CD4-positive, alpha-beta T cell (primary cell): ENCODE measurements at places on chromosomes 11 and 22. TPM values are rescaled to one million over a fixed set of nuclear protein-coding genes. Genes with fewer than 3 reads are reported as not detected.

DNA sequence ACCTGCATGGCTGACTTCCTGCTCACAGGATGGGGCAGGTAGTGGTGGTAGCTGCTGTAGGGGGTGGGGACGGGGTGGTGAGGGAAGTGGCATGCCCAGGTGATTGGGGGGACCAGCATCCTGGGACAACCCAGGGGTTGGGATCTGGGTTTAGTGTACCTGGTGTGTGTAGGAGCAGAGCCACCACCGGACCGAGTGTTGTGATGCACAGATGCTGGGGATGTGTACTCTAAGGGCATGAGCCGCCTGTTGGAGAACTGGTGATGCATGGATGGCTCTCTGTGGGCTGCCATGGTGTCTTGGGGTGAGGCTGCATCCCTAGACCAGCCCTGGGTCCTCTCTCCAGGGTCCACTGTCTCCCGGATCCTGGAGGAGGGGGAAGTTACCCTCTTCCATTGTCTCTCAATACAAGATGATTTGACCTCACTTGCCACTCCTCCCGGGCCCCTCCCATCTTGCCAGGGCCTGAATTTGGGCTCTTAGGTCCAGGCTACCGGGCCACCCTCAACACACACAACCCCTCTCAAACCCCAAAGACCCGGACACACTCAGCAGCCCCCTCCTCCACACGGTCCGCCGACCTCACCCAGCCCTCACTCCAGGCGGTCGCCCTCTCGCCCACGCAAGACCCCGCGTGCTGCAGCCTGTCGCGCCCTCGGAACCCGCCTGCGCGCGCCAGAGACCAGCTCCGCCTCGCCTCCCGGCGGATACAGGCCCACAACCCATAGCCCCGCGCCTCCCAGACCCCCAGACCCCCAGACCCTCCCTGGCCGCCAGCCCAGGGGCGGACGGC lies 619 bp downstream of the LRRC75B start:
- DNase-seq = no peak

DNA sequence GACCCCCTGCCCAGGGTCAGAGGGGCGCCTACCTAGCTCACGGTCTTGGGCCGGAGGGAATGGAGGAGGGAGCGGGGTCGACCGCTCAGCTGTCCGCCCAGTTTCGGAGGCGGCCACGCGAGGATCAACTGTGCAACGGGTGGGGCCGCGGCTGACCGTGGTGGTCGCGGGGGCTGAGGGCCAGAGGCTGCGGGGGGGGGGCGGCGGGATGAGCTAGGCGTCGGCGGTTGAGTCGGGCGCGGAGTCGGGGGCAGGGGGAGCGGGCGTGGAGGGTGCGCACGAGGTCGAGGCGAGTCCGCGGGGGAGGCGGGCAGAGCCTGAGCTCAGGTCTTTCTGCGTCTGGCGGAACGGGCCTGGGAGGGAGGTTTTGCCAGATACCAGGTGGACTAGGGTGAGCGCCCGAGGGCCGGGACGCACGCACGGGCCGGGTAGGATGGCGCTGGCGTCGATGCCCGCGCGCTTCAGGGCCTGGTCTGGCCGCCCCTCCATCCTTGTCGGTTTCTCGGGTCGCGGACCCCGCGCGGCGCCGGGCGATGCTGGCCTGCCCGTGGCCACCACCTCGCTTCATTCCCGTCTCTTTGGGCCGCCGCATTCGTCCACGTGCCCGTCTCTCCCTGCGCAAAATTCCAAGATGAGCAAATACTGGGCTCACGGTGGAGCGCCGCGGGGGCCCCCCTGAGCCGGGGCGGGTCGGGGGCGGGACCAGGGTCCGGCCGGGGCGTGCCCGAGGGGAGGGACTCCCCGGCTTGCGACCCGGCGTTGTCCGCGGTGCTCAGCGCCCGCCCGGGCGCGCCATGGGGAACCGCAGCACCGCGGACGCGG lies at the start of gene DRD4:
DRD4 (plus strand) TSS at position 759 of the 822 bp plus-strand sequence; CDS start at position 795, 36 bp downstream.
- no peak for DNase-seq

DNA sequence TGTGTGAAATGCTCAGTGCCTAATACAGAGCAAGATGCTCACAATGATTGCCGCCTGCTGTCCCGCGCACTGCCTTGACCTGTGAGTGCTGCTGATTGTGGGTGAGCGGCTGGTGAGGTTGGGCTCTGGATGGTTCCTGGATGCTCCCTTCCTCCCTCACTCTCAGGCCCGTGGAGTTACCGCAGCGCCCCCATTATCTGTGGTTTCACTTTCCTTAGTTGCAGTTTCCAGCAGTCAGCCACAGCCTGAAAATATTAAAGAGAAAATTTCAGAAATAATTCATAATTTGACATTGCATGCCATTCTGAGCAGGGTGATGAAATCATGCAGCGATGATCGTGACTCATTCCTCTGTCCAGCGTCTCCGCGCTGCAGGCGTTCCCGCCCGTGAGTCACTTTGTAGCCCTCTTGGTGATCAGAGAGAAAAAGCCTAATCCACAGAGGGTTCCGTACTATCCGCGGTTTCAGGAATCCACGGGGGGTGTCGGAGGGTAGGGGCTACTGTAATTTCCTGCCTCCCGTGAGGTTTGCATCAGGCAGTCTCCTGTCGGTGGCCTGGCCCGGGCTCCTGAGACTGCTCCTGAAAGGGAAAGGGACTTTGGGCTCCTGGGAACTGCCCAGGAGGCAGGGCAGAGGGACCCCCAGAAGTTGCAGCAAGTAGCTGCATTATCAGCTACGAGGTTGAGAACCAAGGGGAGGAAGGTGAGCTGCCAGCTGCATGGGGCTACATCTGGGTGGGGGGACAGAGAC lies 10.6 kb downstream of the RPL3 start:
- DNase-seq = no peak

GRCh38 chr22:29096736-29097669 lies 24.2 kb downstream of the KREMEN1 start:
- DNase-seq = no peak

DNA sequence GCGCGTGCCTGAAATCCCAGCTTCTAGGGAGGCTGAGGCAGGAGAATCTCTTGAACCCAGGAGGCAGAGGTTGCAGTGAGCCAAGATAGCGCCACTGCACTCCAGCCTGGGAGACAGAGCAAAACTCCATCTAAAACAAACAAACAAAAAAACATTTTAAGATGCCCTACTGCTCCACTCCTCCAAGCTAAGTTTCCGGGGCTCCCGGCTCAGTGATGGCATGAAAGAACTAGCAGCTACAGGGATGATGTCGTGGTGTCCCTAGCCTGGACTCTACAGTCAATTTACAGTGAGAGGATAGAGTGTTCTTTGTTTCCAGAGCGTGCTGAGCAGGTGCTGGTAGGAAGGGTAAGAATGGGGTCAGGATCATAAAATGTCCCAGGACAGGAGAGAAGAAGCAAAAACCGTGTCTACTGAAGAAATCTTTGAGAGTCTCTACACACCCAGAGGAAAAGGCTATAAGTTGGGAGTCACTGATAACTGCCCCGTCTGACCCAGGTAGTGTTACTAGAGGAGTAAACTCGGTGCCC lies 1.2 kb upstream of the ZBTB3 start:
- DNase-seq = no peak

DNA sequence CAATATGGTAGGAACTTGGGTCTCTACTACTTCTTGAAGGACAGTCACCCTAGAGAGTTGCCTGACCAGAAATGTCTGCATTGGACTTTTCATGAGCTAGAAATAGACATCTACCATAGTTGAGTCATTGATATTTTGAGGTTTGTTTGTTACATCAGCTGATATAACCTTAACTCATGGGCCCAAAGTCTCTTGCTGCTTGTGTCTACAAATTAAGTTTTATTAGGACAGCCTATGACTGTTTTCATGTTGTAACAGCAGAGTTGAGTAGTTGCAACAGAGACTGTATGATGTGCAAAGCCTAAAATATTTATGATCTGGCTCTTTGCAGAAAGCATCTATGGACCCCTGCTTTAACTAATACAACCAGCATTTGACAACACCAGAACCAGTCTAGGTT lies 155.3 kb downstream of the MIAT start:
- no peak for DNase-seq

DNA sequence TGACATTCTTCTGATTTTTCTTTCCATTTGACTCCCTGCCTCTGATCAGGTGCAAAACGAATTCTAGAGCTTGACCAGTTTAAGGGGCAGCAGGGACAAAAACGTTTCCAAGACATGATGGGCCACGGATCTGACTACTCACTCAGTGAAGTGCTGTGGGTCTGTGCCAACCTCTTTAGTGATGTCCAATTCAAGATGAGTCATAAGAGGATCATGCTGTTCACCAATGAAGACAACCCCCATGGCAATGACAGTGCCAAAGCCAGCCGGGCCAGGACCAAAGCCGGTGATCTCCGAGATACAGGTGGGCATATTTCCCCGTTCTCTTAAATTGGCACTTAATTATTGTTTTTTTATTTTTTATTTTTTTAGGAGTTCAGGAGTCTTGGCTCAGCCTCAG lies 15.4 kb downstream of the XRCC6 start:
- DNase-seq = no peak

DNA sequence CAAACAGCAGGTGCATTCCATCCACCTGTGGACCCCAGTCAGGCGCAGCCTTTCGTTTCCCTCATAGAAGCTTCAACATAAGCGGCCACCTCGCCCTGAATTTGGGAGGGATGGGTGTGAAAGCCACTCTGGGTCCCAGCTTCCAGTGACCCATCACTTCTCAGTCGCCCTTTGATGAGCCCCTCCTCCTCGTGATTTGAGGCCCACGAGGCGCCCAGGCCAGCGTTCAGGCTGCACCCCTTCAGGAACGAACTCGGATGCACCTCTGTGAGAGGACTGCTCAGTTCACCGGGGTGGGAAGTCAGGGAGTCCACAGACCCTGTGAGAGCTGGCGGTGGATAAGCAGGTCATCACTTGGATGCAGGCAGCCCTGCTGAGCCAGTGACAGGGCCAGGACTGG lies 1118.2 kb downstream of the BRD1 start:
- no peak for DNase-seq

SIAE gene
- total RNA-seq = 5.6 TPM

PHF21B gene
- not detected for total RNA-seq
